ENCODE measurements at places on chromosomes 13 and 19.

- peak; percentile 98 for DNase-seq
Measured at GRCh38 chr19:13880059-13881043, 3.4 kb downstream of the NANOS3 start.

DNA sequence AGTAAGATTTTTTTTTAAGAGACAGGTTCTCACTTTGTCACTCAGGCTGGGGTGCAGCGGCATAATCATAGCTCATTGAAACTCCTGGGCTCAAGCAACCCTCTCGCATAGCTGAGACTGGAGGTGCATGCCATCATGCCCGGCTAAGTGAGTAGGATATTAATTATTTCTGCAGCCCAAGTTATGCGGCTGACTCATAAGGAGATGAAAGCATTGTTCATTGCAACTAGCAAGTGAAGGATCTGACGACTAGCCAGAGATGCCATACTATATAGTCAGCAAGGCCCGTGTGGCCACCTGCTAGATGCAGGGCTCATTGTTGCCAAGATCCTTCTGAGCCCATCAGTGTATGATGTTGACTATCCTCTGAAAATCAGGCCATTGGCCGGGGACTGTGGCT lies 45.2 kb downstream of the ABCC4 start:
- DNase-seq, result no peak

GRCh38 chr13:101959016-101959415 lies 442.8 kb downstream of the FGF14 start:
- DNase-seq, result no peak

DNA sequence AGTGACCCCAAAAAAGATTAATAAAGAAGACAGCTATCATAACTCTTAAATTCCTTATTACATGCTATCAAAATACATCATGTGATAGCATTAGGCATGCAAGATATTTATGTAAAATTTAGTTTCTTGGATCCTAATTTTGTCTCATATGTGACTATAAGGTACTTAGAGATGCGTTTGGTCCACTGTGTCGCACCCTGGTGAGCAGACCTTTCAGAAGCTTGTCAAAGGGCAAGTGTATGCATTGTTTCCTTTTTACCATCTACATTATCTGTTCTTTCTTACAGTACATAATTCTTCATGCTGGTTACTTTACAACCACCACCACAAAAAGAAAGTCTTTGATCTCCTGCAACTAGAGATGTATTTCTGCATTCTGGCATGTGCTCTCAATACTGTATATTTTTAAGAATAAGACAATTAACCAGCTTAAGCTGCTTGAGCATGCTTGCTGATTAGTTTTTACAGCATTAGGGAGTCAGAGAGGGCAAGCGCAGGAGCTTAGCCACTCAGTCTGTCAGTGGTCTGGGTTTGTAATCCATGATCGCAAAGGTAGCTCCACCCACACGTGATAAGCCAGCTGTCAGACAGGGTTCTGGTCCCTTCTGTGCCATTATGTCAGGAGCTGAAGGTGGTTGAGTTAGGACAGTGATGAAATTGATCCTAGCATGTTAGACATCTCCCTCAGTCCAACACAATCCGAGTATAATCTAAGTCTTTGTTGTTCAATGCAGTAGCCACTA lies 500.9 kb downstream of the MYO16 start:
- DNase-seq, result no peak

DNA sequence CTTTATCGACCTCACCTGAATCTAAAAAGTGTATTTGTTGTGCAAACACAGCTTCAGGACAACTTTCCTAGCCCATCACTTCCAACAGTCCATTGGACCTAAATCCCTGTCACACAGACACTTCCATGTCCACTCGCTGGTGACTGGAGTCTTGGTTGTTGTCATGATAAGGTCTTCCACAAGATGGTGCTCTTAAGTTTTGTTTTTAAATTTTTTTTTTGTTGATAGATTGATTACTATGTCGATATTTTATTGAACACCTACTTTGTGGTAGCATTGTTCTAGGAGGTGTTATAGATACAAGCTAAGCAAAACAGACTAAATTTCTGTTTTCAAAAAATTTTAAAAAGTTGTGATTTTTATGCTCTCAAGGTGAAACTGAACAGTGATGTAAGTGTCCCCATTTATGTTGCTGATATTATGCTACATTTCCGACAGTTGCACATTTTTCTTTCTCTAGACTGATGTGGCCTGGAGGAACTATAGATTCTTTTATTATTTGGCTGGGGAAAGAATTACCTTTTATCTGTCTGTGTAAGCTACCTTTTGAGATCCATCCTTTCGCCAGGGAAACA lies 8.1 kb upstream of the ERICH6B start:
- DNase-seq, result no peak

Data from GM12892 (cell line).